ENCODE measurements at places on chromosomes 4 and X.

- no peak for DNase-seq
Measured at GRCh38 chr4:99943904-99944437, 2.4 kb downstream of the DNAJB14 start.

- no peak for DNase-seq
Measured at GRCh38 chrX:147478899-147479298, 432.8 kb upstream of the FMR1 start.

GRCh38 chr4:15007201-15007600 lies 4.9 kb downstream of the CPEB2 start:
- no peak for DNase-seq

DNA sequence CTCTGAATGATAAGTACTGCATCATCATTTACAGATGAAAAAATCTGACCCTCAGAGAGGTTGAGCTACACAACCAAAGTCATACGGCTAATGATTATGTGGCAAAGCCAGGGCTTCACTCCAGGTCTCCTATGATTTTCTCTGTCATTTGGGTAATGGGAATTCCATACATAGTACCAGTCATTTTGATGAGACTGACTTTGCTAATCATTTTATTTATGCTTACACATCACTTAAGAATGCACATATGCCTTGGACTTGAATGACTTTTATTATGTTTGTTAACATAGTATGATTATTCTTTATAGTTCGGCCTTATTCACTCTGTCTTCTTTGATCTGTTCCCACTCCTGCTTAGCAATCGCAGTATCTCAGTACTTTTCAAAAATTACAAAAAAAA lies 255.1 kb upstream of the GPRIN3 start:
- no peak for DNase-seq

Data from tibial artery (tissue), 4 donors.